ENCODE measurements at places on chromosomes 1 and 21.

GRCh38 chr1:36161641-36162531, 5.9 kb downstream of the MAP7D1 start:
- H3K4me1 ChIP-seq = peaks cover 52% of the 10 kb centered on the region
- peaks cover 36% of the 10 kb centered on the region for H3K36me3 ChIP-seq
- H3K27ac ChIP-seq = peak overlapping the region; percentile 91
- DNase-seq = peak; percentile 50
- peak overlapping the region; percentile 45 for H3K4me3 ChIP-seq

DNA sequence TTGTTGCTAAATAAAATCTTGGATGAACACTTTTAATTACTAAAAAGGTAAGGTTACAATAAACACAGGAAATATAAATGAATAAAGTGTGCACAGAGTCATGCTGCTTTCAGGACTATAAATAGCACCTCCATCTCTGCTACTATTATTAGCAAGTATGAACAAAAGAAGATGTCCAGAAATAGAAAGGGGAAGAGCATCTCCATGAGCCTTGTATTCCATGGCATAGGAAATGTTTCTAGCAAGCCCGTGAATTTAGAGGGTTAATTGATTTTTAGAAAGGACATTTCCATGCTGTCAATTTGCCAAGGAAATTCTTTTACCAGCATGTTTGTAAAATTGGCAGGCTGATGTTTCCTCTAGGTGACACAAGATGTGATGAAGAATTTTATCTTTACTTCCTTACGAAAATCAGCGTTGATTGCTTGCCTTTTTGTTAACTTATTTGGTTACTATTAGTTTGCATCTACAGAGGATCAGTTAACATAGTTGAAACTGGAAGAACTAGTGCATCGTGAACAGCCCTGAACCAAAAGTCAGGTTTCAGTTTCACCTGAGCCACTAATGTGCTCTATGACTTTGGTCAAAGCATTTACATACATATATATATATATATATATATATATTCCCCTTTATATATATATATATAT, 45.3 kb downstream of the NR5A2 start:
- no peak overlapping the region for H3K4me3 ChIP-seq
- DNase-seq = peak; percentile 19
- peaks cover 3% of the 10 kb centered on the region for H3K4me1 ChIP-seq
- peaks cover 6% of the 10 kb centered on the region for H3K27me3 ChIP-seq
- no peak overlapping the region for H3K27ac ChIP-seq
- H3K36me3 ChIP-seq = no peaks in the 10 kb centered on the region

DNA sequence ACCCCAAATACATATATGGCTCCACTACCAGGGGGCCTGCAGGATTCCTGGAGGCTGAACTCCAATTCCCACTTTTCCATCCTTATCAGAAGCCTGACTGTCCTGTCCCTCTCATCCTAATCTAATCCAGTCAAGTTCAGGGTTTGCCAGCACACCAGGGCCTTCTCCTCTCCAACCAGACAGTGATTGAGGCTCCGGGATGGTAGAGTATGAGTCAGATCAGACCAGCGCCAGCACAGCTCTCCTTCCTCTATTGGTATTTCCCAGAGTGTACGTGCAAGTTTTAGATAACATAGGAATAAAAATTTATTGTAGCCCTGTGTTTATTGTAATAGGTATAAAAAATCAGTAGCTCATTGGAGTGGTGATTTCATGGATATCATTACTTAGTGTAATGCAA, 24.5 kb upstream of the RCSD1 start:
- no peaks in the 10 kb centered on the region for H3K27me3 ChIP-seq
- no peak overlapping the region for H3K27ac ChIP-seq
- H3K4me3 ChIP-seq = no peak overlapping the region

- no peak overlapping the region for H3K27ac ChIP-seq
- no peak for DNase-seq
Measured at GRCh38 chr1:35470977-35471613, 86.1 kb downstream of the KIAA0319L start.

DNA sequence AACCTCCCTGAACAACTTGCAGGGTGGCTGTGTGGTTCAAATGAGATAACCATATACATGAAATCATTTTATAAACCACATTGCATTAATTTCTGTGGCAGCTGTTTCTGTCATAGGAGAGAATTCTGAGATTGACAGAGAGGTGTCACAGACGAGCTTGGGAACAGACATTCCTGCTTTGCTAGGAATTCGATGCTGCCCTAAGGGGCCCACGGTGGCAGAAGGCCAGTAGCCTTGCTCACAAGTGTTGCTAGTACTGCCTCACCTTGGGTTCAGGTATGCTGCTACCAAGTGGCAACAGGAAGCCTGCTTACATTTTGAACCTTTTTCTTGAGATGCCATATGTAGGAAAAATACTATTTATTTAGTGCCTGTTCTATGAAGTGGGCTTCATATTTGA, 13.4 kb downstream of the KCNA10 start:
- no peak overlapping the region for H3K27ac ChIP-seq
- H3K4me1 ChIP-seq = peaks cover 10% of the 10 kb centered on the region
- no peak for DNase-seq
- peaks cover 2% of the 10 kb centered on the region for H3K27me3 ChIP-seq

GRCh38 chr21:33395891-33396331, 7.3 kb upstream of the IFNGR2 start:
- H3K4me3 ChIP-seq = no peak overlapping the region
- H3K27me3 ChIP-seq = no peaks in the 10 kb centered on the region
- DNase-seq = no peak

DNA sequence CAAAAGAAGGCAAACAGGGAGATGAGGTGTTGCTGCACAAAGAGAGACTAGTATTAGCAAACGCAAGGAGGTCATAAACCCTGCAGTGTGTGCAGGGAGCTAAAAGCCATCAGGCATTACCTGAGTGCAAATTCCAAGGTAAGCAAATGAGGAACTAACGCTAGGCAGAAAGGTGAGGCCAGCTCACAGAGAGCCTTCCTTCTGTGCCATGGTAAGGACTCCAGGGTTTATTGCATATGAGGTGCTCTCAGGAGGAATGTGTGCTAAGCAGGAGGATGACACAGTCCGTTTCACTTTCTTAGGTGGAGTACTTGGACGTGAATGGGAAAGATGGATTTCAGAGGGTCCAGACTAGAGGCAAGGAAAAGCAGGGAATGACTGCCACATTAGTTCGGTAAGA, 44.6 kb upstream of the MYBPHL start:
- H3K27ac ChIP-seq = no peak overlapping the region
- no peak overlapping the region for H3K4me3 ChIP-seq
- DNase-seq = no peak
- H3K36me3 ChIP-seq = peaks cover 32% of the 10 kb centered on the region
- H3K27me3 ChIP-seq = no peaks in the 10 kb centered on the region

DNA sequence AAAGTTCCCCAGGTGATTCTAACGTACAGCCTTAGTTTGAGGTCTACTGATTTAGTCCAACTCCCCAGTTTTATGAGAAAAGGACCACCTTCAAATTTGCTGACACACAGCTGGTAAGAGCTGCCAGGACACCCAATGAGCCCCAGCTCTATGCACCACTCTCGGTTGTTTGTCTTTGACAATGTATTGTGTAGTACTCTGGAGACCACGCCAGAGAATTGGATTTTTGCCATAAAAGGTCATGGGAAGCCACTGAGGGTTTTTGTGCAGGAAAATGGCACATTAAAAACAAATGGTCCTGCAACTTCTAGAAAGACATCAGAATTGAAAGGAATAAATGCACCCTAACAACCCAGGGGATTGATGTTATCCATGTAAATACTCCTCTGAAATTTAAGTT, 7.1 kb upstream of the IER5 start:
- DNase-seq = no peak
- no peak overlapping the region for H3K27ac ChIP-seq
- no peaks in the 10 kb centered on the region for H3K36me3 ChIP-seq

DNA sequence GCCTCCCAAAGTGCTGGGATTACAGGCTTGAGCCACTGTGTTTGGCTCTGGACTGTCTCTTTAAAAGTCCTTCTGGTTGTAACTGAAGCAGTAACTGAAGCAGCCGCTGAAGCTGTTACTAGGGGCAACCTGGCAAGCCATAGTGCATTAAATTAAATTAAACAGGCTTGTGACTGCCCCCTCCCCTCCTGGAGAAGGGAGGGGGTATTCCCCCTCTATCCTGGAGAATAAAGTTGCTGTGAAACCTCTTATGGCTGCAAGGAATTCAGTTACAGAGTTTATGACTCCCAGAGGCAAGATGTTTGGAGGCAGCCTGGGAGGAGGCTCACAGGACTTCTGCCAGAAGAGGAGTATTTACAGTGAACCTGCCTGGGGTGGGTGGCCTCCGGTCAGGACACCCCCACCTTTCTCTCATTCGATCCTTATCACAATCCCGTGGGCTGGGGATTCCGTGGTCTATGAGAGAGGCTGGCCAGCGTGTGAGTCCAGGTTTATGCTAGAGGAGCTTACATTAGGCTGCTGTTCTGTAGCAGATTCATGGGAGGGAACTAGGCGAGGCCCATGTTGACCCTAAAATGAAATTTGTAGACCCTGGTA, 8.3 kb downstream of the TTC22 start:
- peaks cover 2% of the 10 kb centered on the region for H3K27me3 ChIP-seq
- H3K27ac ChIP-seq = no peak overlapping the region
- H3K36me3 ChIP-seq = no peaks in the 10 kb centered on the region
- peak; percentile 91 for DNase-seq

DNA sequence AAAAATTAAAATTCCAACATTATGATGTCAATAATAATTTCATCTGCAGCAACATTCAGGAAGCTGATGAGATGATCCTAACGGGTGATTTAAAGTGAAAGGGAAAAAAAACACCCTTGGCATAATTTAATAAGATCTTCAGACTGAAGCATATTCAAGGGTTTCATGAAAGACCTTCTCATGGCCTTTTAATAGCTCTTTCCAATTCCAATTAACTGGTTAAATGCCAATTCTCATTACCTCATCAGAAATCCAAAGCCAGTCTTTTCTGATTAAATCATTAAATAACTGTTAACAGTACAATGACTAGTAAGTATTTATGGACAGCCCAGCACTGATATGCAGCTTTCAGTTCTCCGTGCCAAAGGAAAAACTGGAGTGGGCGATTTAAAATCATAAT, 407.5 kb downstream of the SMYD3 start:
- H3K4me3 ChIP-seq = no peak overlapping the region
- no peaks in the 10 kb centered on the region for H3K27me3 ChIP-seq
- no peak overlapping the region for H3K27ac ChIP-seq
- H3K36me3 ChIP-seq = no peaks in the 10 kb centered on the region
- no peaks in the 10 kb centered on the region for H3K4me1 ChIP-seq
- peak; percentile 11 for DNase-seq

DNA sequence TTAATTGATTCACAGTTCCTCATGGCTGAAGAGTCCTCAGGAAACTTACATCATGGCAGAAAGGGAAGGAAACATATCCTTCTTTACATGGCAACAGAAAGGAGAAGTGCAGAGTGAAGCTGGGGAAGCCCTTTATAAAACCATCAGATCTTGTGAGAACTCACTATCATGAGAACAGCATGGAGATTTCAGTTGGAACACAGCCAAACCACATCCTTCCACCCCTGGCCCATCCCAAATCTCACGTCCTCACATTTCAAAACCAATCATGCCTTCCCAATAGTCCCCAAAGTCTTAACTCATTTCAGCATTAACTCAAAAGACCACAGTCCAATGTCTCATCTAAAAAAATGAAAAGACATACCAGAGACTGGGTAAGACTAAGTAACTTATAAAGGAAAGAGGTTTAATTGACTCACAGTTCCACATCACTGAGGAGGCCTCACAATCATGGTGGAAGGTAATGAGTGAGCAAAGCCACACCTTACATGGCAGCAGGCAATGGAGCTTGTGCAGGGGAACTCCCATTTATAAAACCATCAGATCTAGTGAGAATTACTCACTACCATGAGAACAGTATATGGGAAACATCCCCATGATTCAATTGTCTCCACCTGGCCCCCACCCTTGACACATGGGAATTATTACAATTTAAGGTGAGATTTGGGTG, 105.2 kb downstream of the MRPL39 start:
- H3K4me1 ChIP-seq = no peaks in the 10 kb centered on the region
- H3K4me3 ChIP-seq = no peak overlapping the region
- H3K36me3 ChIP-seq = no peaks in the 10 kb centered on the region
- H3K27ac ChIP-seq = no peak overlapping the region
- no peaks in the 10 kb centered on the region for H3K27me3 ChIP-seq

DNA sequence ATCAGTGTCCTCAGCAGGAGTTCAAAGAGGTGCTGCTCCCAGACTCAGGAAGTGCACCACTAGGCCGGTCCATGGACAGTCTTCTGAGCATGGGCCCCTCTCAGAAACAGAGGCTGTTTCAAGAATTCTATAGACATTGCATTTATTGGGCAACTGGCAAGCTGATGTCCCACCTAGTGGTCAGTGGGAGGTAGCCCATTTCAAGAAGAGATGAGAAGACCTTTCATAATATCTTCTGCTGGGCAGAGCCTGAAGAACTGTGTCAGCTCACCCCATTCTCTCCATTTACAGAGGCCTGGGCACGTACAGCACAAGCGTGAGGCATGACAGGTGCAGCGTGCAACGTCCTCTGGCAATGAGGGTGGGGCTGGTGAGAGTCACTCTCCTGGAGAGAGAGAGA, 216.0 kb downstream of the DYRK1A start:
- H3K27me3 ChIP-seq = no peaks in the 10 kb centered on the region
- H3K4me1 ChIP-seq = peaks cover 10% of the 10 kb centered on the region
- peak overlapping the region; percentile 44 for H3K27ac ChIP-seq
- DNase-seq = peak; percentile 74

- DNase-seq = no peak
- H3K4me1 ChIP-seq = peaks cover 5% of the 10 kb centered on the region
- H3K4me3 ChIP-seq = no peak overlapping the region
- H3K36me3 ChIP-seq = no peaks in the 10 kb centered on the region
Measured at GRCh38 chr1:44481701-44482100, 76.6 kb downstream of the RNF220 start.

- peaks cover 16% of the 10 kb centered on the region for H3K4me1 ChIP-seq
- H3K27ac ChIP-seq = no peak overlapping the region
- DNase-seq = peak; percentile 43
- no peaks in the 10 kb centered on the region for H3K36me3 ChIP-seq
- H3K27me3 ChIP-seq = peaks cover 7% of the 10 kb centered on the region
Measured at GRCh38 chr1:205678286-205679111, 1.8 kb downstream of the SLC45A3 start.

GRCh38 chr1:157193219-157193618, 55.0 kb upstream of the ETV3 start:
- H3K36me3 ChIP-seq = no peaks in the 10 kb centered on the region
- H3K4me3 ChIP-seq = no peak overlapping the region
- H3K4me1 ChIP-seq = peaks cover 3% of the 10 kb centered on the region
- no peak overlapping the region for H3K27ac ChIP-seq
- H3K27me3 ChIP-seq = peaks cover 33% of the 10 kb centered on the region
- DNase-seq = no peak

GRCh38 chr1:208336137-208336518, 91.9 kb upstream of the PLXNA2 start:
- H3K27ac ChIP-seq = no peak overlapping the region
- no peaks in the 10 kb centered on the region for H3K4me1 ChIP-seq
- peaks cover 2% of the 10 kb centered on the region for H3K27me3 ChIP-seq
- H3K36me3 ChIP-seq = no peaks in the 10 kb centered on the region
- DNase-seq = no peak

Data from muscle of leg (tissue), 16 donors.